ENCODE measurements at places on chromosomes 3 and 15. TPM values are rescaled to one million over a fixed set of nuclear protein-coding genes. Genes with fewer than 3 reads are reported as not detected.

IL17RE gene
- total RNA-seq: 11.3 TPM

IQCH gene
- total RNA-seq: 10.5 TPM

DUOXA1 gene
- total RNA-seq: 42.6 TPM

CKMT1B gene
- total RNA-seq: 6.9 TPM

IGF2BP2 gene
- total RNA-seq: 15.6 TPM

TMEM43 gene
- 69.1 TPM for total RNA-seq

HIGD2B gene
- not detected for total RNA-seq

DNA sequence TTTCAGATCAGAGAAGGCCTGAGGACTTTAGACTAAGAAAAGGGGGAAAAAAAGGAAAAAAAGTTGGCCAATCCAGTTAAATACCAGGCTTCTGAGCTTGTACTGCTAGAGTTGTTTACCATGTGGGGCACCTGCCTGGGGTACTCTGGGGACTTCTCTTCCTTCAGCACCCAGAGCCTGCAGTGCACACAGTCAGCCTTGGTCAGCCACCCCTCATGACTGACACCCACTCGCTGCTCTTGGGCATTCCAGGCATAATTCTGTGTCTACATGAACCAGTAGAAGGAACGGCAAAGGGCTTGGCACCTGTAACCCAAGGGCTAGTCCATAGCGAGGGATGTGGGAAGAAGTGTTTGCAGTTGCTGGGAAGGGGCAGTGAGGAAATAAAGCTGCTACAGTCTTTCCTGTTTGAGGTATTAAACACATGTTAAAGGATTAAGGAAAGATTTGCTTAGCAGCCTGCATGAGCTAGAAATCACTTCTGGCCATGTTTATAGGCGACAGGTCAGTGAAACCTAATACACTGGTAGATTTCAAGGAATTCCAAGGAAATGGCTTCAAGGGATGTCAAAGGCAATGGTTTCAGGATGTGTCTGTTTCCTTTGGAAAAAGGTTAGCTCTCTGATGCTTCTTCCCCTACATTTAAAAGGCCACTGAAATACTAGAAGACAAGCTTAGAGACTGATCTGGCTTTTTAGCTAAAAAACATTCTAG, 232.5 kb downstream of the CHST2 start:
- H3K27ac ChIP-seq: no peak overlapping the region
- H3K4me3 ChIP-seq: no peak overlapping the region
- DNase-seq: no peak

DNA sequence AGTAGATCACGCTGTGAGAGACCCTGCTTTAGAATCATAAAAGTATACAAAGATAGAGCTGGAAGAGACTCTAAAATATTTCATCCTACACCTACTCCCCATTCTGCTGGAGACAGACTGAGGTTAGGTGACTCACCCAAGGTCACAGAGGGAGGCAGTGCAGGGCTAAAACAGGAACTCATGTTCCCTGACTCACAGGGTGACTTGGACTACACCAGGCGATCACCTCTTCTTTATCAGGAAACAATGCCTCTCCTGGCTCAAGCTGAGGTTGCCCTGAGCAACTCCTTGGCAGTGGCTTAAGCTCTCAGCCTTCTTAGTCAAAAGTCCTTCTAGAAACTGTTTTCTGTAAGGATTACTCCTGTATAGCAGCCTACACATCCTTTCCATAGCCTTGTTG, 26.4 kb upstream of the TNFAIP8L3 start:
- H3K27ac ChIP-seq: no peak overlapping the region
- DNase-seq: no peak
- no peaks in the 10 kb centered on the region for H3K36me3 ChIP-seq
- H3K4me3 ChIP-seq: no peak overlapping the region

GRCh38 chr3:177538048-177538749, 340.9 kb upstream of the TBL1XR1 start:
- H3K27ac ChIP-seq: no peak overlapping the region
- H3K4me1 ChIP-seq: peaks cover 3% of the 10 kb centered on the region
- H3K36me3 ChIP-seq: no peaks in the 10 kb centered on the region
- DNase-seq: peak; percentile 86
- H3K4me3 ChIP-seq: no peak overlapping the region

- no peaks in the 10 kb centered on the region for H3K4me1 ChIP-seq
- H3K27me3 ChIP-seq: no peaks in the 10 kb centered on the region
- H3K27ac ChIP-seq: no peak overlapping the region
- no peak overlapping the region for H3K4me3 ChIP-seq
Observed at GRCh38 chr3:128929364-128929763, 49.9 kb downstream of the ACAD9 start.

- H3K4me1 ChIP-seq: peaks cover 1% of the 10 kb centered on the region
- H3K27me3 ChIP-seq: no peaks in the 10 kb centered on the region
- no peak for DNase-seq
- no peak overlapping the region for H3K4me3 ChIP-seq
- H3K36me3 ChIP-seq: no peaks in the 10 kb centered on the region
Observed at GRCh38 chr15:69954666-69955065, 143.1 kb downstream of the TLE3 start.

DNA sequence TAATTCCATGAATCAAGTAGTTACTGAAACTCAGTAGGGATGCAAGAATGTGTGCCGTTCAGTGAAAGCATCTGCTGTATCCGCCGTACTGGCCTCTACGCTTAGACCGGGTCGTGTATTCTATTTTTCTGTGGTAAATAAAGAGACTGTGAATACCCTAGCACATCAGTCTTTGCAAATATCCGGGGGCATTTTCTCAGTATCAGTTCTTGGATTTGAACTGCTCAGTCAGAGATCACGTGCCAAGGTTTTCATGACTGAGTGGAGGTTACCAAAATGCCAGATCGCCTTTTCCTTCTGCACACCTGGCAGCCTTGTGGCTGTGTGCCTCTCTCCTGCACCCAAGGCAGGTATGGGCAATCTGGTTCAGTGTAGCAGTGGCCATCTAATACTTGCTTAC, 377.0 kb downstream of the OCA2 start:
- H3K36me3 ChIP-seq: no peaks in the 10 kb centered on the region
- no peak overlapping the region for H3K27ac ChIP-seq
- DNase-seq: peak; percentile 46

DNA sequence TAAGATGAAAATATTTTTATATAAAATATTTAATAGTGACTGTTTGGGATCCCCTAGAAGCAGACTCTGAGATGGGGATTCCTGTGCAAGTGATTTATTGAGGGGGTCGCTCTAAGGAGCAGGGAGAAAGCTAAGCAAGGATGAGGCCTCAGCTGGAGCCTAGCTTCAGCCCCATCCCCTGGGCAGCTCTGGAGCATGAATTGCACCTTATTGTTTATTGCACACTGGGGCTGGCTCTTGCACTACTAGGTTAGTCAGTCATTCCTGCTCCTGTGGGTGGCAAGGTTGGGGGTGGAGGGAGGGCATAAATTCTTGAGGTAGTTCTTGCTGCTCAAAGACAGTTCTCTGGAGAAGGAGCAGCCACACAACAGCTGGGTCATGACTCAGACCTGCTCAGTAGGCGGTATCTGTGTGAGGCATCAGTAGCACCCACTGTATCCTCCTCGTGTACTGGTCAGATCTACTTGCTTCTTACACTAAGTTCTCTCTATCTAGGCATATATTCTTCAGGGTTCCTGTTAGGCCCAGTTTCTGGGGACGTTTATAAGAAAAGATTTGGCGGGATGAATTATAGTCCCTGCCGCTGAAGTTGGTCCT, 27.2 kb upstream of the TNFSF10 start:
- H3K4me1 ChIP-seq: peaks cover 2% of the 10 kb centered on the region
- H3K27me3 ChIP-seq: no peaks in the 10 kb centered on the region
- no peak for DNase-seq
- H3K36me3 ChIP-seq: no peaks in the 10 kb centered on the region
- H3K4me3 ChIP-seq: no peak overlapping the region
- H3K27ac ChIP-seq: no peak overlapping the region

GRCh38 chr15:89575656-89576416, 567 bp downstream of the TICRR start:
- no peaks in the 10 kb centered on the region for H3K36me3 ChIP-seq
- H3K27ac ChIP-seq: no peak overlapping the region
- no peaks in the 10 kb centered on the region for H3K27me3 ChIP-seq
- H3K4me1 ChIP-seq: no peaks in the 10 kb centered on the region
- H3K4me3 ChIP-seq: peak overlapping the region; percentile 51
- peak; percentile 14 for DNase-seq

- DNase-seq: no peak
- no peak overlapping the region for H3K4me3 ChIP-seq
- H3K27ac ChIP-seq: no peak overlapping the region
- peaks cover 5% of the 10 kb centered on the region for H3K4me1 ChIP-seq
- H3K36me3 ChIP-seq: no peaks in the 10 kb centered on the region
- no peaks in the 10 kb centered on the region for H3K27me3 ChIP-seq
Observed at GRCh38 chr3:173742491-173742890, 344.9 kb downstream of the NLGN1 start.

DNA sequence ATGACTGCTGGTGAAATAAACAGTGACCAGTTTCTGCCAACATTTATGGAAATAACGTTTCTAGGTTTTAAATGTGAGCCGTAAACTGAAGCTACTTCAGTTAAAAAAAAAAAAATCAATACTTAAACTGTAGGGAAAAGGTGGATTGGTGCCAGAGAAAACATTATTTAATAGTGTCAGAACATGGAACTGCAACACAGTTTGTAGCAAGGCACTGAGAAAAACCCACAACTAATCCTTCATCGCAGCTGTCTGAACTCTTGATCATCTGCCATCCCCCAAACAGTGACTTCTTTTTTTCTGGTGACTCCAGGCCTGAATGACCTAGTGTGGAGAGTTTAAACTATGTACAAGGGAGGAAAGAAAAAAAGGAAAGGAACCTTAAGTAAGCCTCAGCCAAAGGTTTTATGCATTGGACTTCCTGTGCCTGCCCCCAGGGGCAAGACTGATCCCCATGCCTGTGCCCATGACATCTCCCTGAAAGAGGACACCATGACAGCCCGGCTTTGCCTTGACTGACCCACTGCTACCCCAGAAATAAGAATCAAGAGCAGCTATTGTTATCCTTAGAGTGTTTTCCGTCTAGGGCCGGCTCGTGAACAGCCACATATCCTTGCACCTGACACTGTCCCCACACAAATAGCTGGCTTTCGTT, 33.1 kb downstream of the CRTAP start:
- no peaks in the 10 kb centered on the region for H3K27me3 ChIP-seq
- peaks cover 20% of the 10 kb centered on the region for H3K36me3 ChIP-seq
- no peak overlapping the region for H3K27ac ChIP-seq
- H3K4me3 ChIP-seq: no peak overlapping the region
- H3K4me1 ChIP-seq: no peaks in the 10 kb centered on the region

All from lung (tissue), 17 donors.